ENCODE measurements at places on chromosomes 12 and 14.

DNA sequence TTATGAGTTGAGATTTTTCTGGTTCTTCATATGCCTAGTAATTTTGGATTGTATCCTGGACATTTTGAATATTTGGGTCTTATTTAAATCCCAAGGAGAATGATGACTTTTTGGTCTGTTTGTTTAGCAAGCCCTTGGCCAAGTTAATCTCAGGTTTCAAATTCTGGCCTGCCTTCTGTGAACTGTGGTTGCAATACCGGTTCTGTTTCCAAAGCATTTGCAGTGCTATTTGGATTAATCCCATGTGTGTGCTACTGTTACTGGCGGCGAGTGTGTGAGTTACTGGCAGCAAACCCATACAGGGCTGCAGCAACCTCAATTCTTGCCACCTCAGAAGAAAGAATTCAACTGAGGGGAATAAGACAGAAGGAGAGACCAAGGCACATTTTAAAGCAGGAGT, 51.1 kb downstream of the TMEM260 start:
- DNase-seq, result no peak

DNA sequence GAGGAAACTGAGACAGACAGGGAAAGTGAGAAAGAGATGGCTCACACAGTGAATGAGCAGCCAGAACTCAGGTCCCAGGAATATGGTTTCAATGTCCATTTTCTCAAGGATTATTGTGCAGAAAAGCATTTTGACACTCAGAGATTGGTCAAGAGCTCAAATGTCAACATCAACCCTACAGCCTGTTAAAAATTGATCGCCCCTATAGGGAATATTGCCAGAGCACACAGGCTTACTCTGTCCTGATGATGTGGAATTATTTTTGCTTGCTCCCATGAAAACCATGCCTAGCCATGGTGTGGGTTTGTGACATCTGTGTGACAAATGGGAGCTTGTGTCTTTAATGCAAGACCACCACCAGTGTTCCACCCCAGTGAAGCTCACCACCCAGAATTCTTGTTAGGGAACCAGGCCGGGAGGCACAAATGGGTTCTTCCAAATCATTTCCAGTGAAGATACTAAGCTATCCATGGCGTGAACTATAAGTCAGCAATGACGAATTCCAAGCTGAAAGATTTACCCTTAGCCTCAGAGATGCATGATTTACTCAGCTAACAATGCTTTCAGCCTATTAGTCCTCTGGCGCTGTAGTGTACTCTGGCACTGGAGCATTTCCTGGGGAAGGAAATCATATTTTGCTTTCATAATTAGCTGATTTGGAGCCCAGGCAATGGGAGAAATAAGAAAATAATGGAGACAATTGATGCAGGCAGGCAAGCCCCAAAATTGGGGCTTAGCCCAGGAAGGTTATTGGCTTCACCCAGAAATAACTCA, 1188.2 kb upstream of the TMEM132C start:
- no peak for DNase-seq

DNA sequence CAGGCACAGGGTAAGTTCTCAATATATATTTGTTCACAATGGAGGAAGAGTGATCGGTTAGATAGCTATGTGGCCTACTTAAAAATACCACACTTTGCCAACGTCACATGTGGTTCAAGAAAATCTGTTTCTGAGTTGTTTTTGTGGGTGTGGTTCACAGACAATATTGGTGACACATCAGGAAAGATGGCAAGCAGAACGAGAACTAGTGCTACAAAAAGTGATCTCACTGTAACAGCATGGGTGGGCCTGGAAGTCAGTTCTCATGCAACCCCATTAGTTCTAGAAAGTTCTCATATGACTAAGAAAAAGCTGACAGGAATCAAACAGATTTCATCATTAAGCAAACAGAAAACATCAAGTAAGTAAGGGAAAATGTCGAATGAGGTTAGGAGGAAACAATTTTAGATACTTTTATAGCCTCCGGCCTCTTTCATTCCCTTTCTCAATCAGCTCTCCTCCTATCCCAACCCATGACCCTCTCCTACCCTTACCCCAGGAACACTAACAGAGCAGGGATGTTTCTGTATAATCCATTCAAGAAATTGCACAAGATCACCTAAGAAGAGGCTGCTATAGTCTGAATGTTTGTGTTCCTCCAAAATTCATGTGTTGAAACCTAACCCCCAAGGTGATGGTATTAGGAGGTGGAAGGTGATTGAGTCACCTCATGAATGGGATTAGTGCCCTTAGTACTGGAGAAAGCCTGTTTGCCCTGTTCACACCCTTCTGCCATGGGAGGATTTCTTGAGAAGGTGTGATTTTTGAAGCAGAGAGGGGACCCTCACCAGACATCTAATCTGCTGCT, 15.5 kb upstream of the NTN4 start:
- no peak for DNase-seq

DNA sequence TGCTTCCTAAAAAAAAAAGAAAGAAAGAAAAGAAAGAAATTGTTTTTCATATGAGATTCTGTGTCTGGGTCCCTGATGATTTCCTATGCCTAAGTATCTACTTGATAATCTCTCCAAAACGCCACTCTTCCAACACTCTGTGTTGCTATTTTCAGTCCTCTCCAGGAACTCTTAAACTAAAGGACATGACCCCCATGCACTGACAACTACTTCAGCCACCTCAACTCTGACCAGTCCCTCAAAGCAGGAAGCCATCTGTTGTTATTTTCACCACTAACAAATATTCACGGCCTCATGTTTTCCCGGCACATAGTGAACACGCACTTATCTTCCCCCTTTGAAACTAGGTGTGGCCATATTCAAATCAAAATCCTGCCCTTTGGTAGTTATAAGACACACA, 259.3 kb downstream of the PPFIA2 start:
- no peak for DNase-seq

GRCh38 chr12:9868311-9868801, 798 bp downstream of the CLEC2B start:
- DNase-seq, result no peak

DNA sequence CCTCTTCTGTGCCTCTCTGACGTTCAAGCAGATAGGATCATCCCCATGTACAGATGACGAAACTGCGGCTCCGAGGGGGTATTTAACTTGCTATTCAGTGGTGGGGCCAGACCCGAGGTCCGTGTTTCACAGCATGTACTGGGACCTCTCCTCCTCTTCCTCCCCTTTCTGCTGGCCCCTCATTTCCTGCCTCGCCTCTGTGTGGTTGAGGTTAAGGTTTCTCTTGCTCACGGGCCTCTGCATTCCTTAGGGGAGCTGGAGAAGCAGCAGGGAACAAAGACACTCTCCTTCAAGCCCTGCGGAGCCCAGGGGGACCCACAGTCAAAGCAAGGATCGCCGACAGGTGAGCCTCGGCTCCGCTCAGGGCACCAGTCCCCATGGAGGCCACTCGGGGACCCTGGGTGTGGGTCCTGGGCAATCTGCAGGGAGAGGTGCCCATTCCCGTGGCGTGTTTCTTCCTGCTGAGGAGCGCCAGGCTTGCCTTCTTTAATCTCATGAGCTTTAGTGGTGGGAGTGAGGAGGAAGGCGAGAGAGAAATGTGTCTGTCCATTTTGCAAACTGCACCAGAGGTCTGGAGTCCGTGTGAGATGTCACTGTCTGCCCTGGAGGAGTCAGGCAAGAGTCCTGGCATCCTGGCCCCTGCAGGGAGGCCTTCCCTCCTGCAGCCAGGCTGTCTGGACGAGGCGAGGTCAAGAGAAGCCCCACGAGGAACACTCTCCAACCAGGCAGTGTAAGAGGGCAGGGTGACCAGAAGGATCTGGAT, 45.0 kb downstream of the SLC6A12 start:
- no peak for DNase-seq

GRCh38 chr12:89349814-89350213, 2.5 kb downstream of the DUSP6 start:
- DNase-seq, result no peak

DNA sequence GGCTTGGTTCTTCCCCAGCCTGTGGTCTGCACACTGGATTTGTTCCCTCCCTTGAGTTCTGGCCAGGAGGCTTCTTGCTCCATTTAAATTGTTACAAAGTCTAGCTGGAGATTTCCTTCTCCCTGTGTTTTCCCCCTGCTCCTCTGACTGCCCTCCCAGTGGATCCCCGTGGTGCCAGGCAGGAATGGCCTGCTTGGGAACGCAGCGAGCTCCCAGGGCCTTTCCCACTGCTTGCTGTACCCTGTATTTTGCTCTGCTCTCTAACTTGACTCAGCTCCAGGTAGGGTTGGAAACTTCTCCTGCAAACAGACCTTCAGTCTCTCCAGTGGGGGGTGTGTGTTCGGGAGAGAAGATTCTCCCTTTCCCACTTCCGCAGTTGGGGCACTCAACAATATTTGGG, 349.2 kb upstream of the FBXO33 start:
- DNase-seq, result no peak

DNA sequence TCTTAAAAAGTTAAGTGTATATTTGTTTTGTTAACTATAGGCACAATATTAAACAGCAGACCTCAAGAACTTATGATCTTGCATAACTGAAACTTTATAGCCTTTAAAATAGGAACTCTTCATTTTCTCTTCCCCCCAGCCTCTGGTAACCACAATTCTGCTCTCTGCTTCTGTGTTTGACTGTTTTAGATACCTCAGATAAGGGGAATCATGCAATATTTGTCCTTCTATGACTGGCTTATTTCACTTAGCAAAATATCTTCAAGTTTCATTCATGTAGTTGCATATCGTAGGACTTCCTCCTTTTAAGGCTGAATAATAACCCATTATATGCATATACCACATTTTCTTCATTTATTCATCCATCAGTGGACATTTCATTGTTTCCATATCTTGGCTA, 131.3 kb downstream of the PTPRO start:
- no peak for DNase-seq

GRCh38 chr14:81388336-81388735, 11.8 kb downstream of the STON2 start:
- DNase-seq, result no peak

- DNase-seq, result no peak
These were observed 366.5 kb downstream of the LRFN5 start for GRCh38 chr14:41973178-41973577.

DNA sequence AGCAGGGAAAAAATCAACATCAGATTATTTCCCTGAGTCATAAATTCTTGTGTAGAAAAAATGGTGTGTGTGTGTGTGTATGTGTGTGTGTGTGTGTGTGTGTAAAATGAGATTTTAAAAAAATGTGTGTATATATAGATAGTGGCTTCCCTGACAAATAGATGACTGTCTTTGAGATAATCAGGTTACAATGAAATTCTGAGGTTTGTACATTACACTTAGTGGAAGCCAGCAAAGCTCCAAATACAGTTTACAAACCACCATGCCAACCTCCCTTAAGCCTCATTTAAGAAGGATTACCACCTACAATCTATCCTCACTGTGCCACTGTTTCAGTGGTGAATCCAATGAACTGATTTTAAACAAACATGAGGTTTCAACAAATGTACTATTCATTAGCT, 93.8 kb downstream of the MED13L start:
- DNase-seq, result no peak

- no peak for DNase-seq
These were observed 241.6 kb downstream of the EGLN3 start for GRCh38 chr14:33709283-33709682.

DNA sequence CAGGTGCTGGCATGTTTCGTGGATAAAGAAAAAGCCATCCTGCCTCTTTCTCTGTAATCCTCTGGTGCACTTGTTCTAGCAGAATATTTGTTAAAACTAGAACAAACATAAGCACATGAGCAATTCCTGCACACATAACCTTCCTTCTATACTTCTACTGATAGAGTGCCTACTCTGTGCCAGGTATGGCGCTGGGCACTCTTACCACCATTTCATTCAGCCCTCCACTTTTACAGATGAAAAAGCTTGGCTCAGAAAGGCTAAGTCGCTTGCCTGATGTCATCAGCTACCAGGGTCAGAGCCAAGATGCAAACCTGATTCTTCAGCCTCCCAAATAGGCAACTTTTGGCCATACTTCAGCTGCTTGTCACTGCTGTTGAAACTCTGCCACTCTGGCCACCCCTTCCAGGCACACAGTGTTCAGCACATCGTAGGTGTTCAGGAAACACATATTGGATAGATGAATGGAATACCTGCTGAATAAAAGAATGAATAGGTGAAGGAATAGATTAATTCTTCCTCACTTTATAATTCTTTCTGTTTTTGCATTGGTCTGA, 10.0 kb upstream of the C14orf132 start:
- DNase-seq, result no peak

DNA sequence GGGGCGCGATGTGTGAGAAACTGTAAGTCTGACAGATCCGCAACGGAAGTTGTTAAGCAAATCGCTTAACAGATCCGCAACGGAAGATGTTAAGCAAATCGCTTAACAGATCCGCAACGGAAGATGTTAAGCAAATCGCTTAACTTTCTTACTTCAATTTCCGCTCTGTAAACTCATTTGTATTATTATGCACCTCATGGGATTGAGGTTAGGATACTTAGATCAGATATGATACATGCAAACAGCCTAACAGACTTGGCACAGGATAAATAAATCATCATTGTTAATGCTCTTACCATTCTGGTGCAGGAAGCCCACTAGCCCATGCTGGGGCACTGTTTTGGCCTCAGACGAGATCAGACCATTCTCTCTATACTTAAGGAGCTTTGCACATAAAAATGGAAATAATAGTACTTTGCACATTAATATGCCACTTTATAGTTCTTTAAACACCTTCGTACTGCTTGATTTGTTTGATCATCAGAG, 399 bp downstream of the NCAPD2 start:
- no peak for DNase-seq

GRCh38 chr14:77406718-77407117, 16.6 kb downstream of the NOXRED1 start:
- DNase-seq, result no peak

- DNase-seq, result no peak
These were observed 50.1 kb downstream of the RASSF3 start for GRCh38 chr12:64660237-64661018.

DNA sequence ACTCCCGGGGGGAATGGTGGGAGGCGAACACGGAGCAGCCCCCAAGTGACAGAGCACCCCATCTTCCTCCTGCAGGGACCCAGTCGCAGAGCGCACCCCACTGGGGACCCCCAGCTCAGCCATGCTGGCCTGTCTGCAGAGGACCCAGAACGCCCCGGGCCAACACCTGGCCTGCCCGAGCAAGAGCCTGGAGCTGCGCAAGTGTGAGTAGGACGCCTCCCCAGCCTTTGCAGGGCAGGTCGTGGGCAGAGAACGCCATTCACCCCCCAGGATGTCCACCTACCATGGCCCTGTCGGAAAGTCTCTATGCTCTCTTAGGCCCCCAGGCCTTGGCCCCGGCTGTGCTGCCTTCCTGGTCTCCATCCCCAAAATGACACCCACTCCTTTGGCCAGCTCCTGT, 30.4 kb downstream of the FAM222A start:
- no peak for DNase-seq

All from posterior cingulate gyrus (tissue), 11 donors.